Activated CD4-positive, alpha-beta T cell treated with anti-CD3 and anti-CD28 coated beads, Interleukin-2, amount 10 ng/mL, durations not matched to agents 7 days and 5 days (primary cell): ENCODE measurements at places on chromosomes 5 and 9.
A peak's percentile ranks its signal among the peaks of the same experiment; 100 is the strongest.

- no peak for DNase-seq
Observed at GRCh38 chr5:52831786-52832511, 44.2 kb downstream of the ITGA1 start.

DNA sequence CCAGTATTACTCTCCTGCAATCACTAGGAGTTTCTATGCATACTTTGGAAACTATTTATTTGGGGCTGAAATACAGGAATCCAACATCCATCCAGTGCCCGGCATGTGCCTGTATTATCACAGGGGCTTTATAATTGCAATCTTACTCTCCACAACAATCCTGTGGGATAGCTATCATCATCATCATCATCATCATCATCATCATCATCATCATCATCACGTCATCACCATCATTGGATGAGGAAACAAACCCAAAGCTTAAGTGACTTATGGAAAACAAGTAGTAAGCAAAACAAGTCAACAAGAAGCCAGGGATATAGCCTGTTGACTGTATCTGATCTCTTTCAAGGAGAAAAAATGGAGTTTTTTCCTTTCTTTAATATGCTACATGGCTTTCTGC, 47.8 kb upstream of the FYB1 start:
- no peak for DNase-seq

GRCh38 chr9:7293091-7293490, 506.5 kb downstream of the DMAC1 start:
- no peak for DNase-seq

- DNase-seq: no peak
Observed at GRCh38 chr9:129336130-129336528, 158.1 kb upstream of the IER5L start.

- no peak for DNase-seq
Observed at GRCh38 chr9:99108131-99108530, 3.2 kb downstream of the TGFBR1 start.

DNA sequence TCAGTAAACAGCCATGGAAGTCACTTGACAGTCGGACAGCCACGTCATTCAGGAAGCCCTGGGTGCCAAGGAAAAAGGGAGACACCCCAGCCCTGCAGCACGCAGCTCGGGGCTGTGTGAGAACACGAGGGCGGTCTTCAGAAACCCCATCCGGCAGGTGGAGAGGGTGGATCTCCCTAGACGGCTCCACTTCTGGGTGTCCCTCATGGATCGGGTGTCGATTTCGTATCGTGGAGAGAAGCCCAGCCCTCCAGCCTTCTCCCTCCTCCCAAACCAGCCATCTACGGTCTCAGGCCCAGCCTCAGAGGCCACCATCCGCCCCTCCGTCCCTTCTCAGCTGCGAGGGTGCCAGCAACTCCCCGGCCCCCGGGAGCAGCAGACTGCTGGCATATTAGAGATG, 65.5 kb upstream of the BARHL1 start:
- no peak for DNase-seq

- no peak for DNase-seq
Observed at GRCh38 chr9:71552480-71552879, 215.8 kb downstream of the CEMIP2 start.

- no peak for DNase-seq
Observed at GRCh38 chr9:19630760-19631159, 158.1 kb downstream of the SLC24A2 start.

GRCh38 chr5:137735555-137736284, at the start of gene KLHL3:
KLHL3 (minus strand) TSS chr5:137736089; CDS start chr5:137735646, 443 bp downstream.
- peak; percentile 60 for DNase-seq

DNA sequence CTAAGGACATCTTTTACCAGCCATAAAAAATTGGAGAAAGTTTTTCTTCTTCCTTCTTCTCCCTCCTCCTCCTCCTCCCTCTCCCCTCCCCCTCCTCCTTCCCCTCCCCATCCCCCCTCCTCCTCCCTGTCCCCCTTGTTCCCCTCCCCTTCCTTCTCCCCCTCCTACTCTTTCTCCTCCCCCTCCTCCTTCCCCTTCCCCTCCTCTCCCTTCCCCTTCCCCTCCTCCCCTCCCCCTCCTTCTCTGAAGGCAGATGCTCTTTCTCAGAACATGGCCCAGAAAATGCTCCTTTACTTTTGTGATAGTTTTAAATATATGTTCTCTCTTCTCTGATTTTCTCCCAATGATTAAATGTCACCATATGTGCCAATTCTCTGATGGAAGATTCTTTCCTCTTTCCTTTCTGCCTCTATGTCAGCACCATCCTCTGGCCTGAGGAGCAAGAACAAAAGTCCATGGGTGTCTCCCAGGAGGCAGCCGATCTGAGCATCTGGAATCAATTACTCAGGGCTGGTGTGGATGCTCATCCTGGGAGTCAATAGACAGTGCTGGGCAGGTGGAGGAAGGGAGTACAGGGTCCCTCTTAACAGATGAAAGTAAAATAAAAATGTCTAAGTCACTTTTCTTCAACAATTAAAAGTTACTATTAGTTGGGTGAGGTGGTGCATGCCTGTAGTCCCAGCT, 63.0 kb upstream of the GNA14 start:
- no peak for DNase-seq
